ENCODE measurements at places on chromosomes 7 and 10.

- DNase-seq = peak; percentile 80
Observed at GRCh38 chr7:140924821-140925421, at the start of gene BRAF. BRAF (minus strand) TSS chr7:140924929; CDS start chr7:140924703, 226 bp downstream.

DNA sequence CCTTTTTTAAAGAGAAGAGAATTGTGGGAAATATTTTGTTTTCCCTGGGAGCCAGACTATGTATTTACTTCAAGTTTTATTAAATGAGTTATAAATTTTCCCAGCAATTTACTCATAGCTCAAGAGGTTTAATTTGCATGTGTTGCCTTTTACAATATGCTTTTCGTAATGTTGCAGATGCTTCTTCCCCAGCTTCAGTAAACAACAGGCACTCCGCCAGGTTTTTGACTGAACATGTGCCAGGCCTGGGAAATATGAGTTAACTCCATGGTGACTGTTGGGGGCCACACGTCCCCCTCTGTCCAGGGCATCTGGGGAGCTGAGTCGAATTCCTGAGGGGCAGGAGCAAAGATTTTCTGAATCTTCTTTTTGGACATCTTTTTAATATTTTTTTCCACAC, 545.7 kb downstream of the LRMDA start:
- no peak for DNase-seq

- DNase-seq = no peak
Observed at GRCh38 chr10:124249196-124249595, 155.8 kb upstream of the CHST15 start.

DNA sequence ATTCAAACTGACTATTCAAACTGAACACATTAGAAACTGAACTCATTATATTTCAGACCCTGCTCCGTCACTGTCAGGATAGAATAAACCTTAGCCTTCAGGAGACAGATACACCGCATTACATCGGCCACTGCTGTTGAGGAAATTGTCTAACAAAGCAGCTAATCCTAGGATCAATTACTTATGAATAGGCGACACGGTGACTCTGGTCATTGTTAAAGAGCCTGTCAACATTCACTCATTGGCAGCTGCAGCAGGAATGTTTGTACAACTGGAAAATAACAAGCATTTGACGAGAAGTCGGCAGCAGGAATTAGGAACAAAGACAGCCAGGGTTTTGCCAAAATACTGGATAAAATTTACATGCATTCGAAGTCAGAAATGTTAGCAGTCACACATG, 112.0 kb upstream of the MKX start:
- no peak for DNase-seq

- DNase-seq = no peak
Observed at GRCh38 chr10:88531392-88532052, 51.6 kb downstream of the RNLS start.

DNA sequence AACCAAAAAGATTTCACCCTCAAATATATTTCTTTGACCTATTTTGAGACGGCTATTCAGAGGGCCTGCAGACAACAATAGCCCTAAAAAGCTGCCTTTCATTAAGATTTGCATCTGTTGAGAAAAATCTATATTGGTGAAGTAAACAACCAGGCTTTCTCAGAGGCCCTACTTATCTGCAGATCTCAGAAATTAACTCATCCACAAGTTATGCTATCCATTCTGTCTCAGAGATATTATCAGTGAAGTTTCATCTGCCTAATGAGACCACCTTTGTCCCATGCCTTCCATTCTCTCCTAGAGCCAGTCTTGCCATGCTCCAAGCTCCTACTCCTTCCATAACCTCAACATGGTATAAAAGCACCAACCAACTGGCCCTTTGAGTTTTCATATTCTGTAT, 130.3 kb downstream of the CACNA2D1 start:
- DNase-seq = no peak

DNA sequence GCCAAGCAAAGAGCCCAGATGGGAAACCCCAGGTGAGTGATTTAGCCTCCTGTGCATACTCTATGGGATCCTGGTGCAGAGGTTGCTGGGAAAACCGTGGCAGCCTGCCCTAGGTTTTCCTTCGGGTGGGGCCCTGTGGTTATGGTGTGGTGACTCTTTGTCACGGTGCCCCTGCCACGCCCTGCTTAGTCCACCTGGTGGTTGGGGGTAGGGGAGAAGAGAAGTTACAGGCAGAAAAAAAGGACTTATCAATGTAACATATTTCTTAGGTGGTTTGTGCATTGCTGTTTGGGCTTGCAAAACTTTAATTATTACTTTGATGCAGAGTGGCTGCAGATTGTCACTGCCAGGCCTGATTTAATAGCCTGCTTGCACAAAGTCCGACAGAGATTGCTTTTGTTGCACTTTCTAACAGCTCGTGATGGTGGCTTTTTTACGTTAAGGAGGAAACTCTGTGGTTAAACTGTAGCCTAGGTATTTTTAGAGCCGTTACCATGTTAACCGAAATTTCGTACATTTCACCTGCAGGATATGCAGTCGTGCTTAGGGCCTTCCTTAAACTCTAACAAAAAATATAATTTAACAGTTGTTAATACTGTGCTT, 197.4 kb downstream of the RNLS start:
- DNase-seq = peak; percentile 79

GRCh38 chr7:157729566-157729965, 392.8 kb downstream of the DNAJB6 start:
- DNase-seq = no peak

DNA sequence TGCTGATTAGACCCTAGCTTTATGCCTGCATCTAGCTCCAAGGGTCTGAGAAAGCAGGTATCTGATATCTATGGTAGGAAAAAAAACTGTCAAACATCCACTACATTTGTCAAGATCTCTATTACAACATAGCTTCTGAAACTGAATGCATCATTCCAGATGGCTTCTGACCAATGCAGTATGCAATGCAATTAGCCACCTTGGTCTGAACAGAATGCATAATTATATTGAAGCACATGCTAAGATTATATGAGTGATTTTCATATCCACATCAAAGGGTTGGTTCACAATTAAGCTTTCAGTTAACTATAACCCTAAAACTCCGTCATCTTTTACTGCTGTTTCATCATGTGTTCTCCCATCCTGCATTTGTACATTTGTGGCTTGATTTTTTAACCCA, 271.4 kb downstream of the POLR1F start:
- no peak for DNase-seq

GRCh38 chr7:76354516-76354915, 4.3 kb downstream of the YWHAG start:
- no peak for DNase-seq

DNA sequence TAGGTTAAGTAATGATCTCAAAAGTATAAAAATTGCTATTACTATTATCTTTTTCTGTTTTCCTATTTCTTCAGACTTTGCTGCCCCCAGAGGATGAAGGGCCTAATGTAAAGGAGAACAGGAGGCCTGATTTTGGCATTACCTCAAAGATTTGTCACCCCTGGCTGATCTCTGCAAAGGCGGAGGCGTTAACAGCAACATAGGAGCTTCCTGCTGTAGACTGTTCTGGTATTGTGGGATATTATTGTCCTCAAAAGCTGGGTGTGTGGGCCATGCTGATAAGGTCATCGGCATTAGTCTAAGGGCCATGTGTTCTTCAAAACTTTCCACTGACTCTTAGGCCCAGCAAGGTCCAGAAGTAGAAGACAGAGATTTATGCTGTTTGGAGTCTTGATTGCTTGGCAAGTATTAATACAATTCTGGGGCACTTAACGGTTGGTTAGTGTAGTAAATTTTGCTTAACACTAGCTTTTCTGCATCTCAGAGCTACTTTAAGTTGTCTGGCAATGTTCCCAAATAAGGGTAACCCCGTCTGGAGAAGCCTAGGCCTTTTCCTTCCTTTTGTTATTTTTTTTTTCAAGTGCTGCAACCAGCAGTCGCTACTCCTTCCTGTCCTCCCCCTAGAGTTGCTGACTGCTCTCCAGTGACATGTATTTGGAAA, 14.0 kb upstream of the ENTPD1 start:
- no peak for DNase-seq

- DNase-seq = no peak
Observed at GRCh38 chr7:154914308-154914995, 88.5 kb downstream of the PAXIP1 start.

- no peak for DNase-seq
Observed at GRCh38 chr10:78419481-78420265, 386.0 kb downstream of the RPS24 start.

DNA sequence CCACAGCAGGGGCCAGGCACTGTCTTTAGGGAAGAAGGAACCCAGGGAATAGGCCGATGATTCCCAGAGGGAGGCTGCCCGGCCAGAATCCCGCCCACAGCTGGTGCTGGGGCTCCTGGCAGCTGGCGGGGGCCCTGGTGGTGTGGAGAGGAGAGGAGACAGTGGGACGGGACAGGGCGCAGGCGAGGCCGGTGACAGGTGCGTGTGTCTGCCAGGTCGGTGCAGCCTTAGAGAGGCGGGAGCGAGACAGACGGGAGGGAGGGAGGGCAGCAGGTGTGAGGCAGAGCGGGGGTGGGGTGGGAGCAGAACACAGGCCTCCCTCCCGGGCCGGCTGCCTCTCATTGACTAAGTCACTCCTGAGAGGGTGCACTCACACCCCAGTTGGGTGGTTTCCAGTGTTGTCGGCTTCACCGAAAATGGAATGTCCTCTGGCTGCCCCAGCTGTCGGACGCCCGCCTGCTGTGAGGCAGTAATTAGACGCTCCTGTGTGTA, 55.2 kb downstream of the ELFN1 start:
- peak; percentile 33 for DNase-seq

DNA sequence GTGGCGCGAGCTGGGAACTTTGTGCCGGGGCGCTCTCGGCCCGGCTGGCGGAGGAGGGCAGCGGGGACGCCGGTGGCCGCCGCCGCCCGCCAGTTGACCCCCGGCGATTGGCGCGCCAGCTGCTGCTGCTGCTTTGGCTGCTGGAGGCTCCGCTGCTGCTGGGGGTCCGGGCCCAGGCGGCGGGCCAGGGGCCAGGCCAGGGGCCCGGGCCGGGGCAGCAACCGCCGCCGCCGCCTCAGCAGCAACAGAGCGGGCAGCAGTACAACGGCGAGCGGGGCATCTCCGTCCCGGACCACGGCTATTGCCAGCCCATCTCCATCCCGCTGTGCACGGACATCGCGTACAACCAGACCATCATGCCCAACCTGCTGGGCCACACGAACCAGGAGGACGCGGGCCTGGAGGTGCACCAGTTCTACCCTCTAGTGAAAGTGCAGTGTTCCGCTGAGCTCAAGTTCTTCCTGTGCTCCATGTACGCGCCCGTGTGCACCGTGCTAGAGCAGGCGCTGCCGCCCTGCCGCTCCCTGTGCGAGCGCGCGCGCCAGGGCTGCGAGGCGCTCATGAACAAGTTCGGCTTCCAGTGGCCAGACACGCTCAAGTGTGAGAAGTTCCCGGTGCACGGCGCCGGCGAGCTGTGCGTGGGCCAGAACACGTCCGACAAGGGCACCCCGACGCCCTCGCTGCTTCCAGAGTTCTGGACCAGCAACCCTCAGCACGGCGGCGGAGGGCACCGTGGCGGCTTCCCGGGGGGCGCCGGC, 870 bp downstream of the FZD1 start:
- DNase-seq = peak; percentile 41

GRCh38 chr7:134355927-134356326, 39.2 kb upstream of the SLC35B4 start:
- DNase-seq = no peak

DNA sequence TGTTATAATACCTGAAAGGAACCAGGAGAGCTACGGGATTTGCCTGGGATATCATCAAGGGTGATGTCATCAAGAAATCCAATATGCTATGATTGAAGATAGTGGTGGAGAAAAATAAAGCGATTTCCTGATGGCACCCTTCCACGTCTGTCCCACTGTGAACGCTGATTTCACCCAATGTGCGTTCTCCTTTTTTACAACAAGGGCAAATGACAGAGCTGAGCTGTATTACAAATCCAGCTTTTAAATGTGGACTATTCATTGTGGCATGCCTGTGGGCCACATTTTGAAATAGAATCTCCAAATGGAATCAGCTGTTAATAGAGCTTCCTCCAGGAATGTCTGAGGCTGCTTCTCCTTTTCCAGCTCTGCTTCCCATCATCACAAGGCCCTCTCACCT, 23.3 kb downstream of the SLC13A4 start:
- DNase-seq = no peak

GRCh38 chr10:79336739-79337138, 10.5 kb upstream of the PPIF start:
- DNase-seq = no peak

DNA sequence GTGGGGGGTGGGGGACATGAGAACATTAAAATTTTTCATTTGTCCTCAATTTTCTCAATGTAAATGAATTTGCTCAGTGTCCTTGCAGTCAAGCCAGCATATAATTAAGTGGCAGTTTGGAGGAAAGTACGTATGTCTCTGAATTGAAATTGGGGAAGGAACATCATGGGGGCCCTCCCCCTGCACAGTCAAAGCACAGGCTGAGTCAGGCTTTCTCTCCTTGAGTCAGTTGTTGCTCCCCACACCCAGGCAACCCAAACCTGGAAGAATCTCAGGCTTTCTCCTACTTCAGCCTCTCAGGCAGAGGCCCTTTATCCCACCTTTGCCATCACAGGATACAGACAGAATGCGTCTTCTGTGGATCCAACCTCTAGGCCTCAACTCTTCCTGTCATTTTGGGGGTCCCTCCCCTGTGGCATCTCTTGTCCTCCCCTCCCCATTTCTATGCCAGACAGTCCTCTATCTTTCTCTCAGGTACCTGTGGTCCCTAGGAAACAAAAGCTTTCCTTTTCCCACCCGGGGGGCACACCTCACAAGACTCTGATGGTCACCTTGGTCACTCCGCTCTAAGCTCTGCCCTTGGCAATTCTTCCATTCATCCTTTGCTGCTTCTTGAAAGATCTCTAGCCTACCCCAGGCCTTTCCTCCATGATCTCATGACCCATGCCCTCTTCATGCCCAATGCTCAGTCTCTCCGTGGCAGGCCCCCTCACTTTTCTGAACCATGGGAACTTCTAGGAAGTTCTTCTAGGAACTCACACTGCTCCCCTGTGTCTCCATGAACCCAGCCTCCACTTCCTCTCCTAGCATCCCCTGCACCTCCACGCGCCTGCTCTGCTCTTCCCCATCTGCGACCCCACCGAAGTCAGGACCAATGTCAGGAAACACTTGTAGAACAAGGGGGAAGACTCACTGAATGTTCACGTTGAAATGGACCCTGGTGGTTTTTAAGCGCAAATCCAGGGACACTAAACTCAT, 40.4 kb downstream of the CREB3L2 start:
- no peak for DNase-seq

GRCh38 chr7:68691261-68692216, 906.7 kb upstream of the AUTS2 start:
- no peak for DNase-seq

- DNase-seq = no peak
Observed at GRCh38 chr10:86744067-86744725, 12.2 kb upstream of the BMPR1A start.

GRCh38 chr10:119370111-119370741, 162.9 kb downstream of the GRK5 start:
- DNase-seq = no peak

DNA sequence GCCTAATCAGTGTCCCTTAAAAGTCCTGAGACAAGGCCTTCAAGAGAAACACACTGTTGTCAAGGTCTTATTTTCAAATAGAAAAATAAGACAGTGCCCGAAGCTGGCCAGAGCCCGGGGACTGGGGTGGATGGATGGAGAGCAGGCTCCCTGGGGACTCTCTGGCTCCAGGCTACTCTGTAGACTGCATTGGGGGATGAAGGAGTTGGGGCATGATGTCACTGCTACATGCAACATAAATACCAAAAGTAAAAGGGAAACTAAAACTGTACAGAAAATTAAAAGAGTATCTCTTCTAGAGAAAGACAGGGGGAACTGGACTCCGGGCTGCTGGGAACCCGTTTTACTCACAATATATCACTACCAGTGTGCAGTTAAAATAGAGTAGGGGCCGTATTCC, 629.8 kb downstream of the KCNMA1 start:
- no peak for DNase-seq
